HFFc6 (cell line): ENCODE measurements at places on chromosomes 3 and 15.

DNA sequence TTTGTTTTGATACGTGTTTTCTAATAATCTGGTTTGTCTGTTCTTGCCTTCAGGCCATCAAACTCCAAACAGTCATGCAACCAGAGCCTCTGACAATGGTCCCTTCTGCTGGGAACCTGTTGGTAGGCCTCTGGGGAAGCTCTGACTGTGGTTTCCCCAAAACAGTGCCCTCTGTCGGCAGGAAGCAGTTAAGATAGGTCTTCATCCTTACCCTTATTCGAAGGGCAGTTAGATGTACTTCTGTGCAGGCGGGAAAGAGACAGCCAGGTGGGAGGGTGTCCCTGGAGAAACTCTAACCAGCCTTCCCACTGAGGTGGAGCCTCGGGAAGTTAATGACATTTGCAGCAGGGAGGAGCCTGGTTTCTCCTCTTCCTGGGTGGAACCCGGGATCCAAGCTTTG lies 81.6 kb upstream of the CHMP2B start:
- H3K27me3 ChIP-seq, result no peaks in the 10 kb centered on the region; the same call in 1 of the 2 replicates
- H3K4me3 ChIP-seq, result no peak overlapping the region
- no peaks in the 10 kb centered on the region for H3K4me1 ChIP-seq
- H3K36me3 ChIP-seq, result peaks cover 10% of the 10 kb centered on the region
- H3K27ac ChIP-seq, result no peak overlapping the region
- DNase-seq, result peak; percentile 20

DNA sequence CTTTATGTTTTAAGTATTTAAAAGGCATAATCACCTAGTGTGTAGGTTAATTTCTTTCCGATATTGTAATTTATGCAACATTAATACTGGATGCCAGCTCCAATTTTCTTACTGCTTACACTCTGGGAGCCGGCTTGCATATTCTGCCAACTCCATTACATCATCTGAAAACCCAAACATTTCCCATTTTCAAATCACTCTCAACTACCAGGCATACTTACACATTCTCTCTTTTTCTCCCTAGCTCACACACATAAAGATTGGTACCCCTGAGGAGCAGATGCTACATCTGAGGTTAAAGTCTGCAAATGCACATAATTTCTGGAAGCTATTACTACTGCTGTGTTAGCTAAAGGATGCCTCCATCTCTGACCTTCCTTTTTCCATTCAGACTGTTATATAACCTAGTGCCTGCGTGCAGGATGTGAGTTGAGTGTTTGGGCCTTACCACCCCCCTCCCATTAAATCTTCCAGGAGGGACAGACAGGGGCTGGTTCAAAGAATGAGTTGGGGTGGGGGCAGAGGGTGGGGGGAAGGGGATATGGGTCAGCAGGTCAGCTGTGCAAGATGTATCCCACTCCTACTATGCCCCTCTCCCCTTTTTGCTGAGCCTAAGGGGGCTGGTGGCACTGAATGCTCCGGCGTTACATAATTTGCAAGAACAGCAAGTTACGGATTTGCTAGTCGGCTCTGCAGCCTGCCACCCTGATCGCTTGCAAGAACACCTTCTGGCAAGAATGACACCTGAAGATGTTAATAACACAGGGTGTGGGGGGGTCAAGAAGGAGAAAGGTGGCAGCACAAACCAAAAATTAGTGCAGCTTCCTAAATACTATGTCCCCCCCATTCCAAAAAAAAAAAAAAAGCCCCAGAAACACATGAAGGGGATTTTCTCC lies 2.5 kb downstream of the RORA start:
- H3K36me3 ChIP-seq, result no peaks in the 10 kb centered on the region
- H3K4me3 ChIP-seq, result peak overlapping the region; percentile 94

- DNase-seq, result no peak
- no peaks in the 10 kb centered on the region for H3K27me3 ChIP-seq
- no peak overlapping the region for H3K27ac ChIP-seq
- no peaks in the 10 kb centered on the region for H3K4me1 ChIP-seq
Measured at GRCh38 chr3:166759736-166760513, 620.2 kb downstream of the ZBBX start.

GRCh38 chr3:60514866-60515265 lies 736.4 kb downstream of the FHIT start:
- no peaks in the 10 kb centered on the region for H3K36me3 ChIP-seq
- no peaks in the 10 kb centered on the region for H3K4me1 ChIP-seq
- H3K4me3 ChIP-seq, result no peak overlapping the region
- no peak for DNase-seq
- peaks cover 5% of the 10 kb centered on the region for H3K27me3 ChIP-seq
